Fibroblast of skin of left biceps (primary cell): ENCODE measurements at places on chromosomes 4 and X.

DNA sequence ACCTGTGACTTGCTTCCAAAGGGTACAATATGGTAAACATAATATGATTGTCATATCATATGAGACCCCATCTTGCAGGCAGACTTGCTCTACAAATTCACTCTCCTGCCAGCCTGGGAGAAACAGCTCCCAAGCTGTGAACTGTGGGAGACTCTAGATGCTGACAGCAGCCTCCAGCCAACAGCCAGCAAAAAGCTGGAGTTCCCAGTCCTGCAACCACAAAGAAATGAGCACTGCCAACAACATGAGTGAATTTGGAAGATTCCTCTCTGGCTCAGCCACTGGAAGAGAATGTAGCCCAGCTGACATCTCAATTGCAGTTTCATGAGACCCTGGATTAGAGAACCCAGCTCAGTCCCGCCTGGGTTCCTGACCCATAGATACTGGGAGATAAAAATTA lies 145.4 kb downstream of the QDPR start:
- DNase-seq, result no peak

GRCh38 chrX:130300010-130300282 lies 31.2 kb upstream of the ZNF280C start:
- DNase-seq, result no peak

DNA sequence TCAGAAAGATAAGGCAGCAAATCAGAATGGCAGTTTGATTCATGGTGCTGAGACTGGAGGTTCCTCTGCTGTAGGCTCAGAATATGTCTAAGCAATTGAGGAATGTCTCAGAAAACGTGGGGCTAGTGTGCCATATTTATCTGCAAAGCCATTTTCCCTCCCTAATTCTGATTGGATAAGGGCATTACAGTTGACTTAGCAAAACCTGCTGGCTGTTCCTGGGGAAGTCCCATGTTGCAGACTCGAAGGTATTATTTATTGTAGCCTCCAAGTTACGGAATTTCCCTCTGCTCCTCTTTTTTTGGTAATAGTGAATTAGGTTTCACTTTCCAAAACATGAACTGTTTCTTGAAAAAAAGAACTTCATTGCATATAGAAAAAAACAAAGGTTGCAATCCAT lies at the start of gene CXCL10:
CXCL10 (minus strand) TSS at position 109 of the 400 bp plus-strand sequence; CDS start at position 43, 66 bp downstream.
- DNase-seq, result no peak

GRCh38 chr4:126061655-126062054 lies 746.9 kb downstream of the FAT4 start:
- no peak for DNase-seq

DNA sequence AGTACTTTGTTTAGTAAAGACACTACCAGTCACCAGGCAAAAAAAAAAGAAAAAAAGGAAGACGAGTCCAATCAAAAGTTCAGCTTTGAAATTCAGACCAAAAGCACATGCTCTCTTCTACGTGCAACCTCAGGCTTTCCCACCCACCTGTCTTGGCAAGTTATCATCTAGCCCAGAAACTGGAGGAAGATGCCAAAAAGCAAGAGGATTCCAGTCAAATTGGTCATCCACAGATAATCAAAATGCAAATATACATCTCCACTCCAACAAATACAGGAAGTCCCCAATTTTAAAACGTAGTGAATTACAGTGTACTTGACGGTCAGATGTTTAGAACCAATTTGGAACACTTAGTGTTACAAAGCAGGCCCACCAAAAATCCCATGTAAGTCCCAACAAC lies 96.5 kb downstream of the PALLD start:
- DNase-seq, result no peak
